ENCODE measurements at places on chromosomes 13 and 19.

DNA sequence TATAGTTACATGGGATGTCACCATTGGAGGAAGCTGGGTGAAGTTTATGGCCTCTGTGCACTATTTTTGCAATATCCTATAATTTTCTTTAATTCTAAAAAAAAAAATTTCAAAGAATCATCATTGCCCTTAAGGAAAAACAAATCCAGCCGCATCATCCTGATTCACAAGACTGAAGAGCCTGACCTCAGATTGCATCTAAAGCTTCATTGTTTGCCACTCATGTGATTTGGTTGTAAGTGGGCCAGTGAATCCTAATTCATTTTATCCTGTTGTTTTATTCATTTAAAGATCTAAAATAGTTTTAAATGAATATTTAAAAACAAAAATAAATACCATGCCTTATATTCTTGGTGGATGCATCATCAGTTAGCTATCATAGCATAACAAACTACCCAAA is 504.5 kb downstream of the TBC1D4 start:
- no peak for DNase-seq

DNA sequence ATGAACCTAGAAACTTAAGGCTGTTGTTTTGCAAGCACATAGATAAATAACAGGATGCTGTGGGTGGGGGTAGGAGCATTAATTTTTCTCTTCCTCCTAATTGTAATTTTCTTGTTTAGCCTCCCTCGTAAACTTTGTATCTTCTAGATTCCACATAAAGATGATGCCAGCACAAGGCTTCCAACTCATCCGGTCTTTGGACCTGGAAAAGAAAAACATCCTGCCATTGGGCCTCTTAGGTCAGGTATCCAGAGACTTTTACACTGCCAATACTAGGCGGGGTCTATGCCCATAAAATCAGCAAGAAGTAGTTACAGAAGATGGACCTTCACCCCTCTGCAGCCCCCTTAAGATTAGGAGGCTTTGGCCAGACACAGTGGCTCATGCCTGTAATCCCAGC is 35.4 kb upstream of the KPNA3 start:
- no peak for DNase-seq

GRCh38 chr13:112839356-112840105 is 129.5 kb upstream of the MCF2L start:
- no peak for DNase-seq

DNA sequence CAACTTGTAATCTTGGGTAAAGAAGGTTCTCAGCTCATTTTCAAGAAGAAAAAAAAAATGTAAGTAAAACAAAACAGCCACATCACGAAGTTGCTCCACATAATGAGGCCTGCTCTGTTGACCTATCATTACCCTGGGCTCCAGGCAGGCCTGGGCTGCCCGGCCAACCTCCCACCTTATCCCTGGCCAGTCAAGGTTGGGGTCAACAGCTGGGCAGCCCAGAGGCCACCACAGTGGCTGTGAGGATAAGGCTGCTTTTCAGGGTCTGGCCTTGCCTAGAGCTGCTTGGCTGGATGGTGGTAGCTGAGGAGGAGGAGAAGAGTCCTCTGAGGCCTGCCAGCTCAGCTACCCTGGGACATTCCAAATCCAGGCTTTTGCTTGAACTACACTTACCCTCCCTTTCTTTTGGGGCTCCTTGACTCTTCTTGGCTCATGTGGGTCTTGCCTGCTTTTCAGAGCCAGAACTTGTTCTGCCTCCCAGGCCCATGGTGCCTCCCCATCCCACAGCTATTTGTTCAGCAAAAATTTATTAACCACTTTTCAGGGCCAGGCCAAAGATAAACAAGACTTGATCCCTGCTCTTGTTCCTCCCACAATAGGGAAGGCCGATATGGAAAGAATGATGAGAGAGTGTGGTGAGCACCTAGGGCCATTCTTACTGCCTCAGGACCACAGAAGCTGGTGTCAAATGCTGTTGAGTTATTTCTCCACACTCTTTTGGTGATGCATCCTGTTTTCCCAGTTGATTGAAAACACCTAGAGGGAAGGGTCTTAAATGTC is 101.6 kb downstream of the RGCC start:
- no peak for DNase-seq

- no peak for DNase-seq
These were observed 2.7 kb downstream of the CRX start for GRCh38 chr19:47824396-47824795.

DNA sequence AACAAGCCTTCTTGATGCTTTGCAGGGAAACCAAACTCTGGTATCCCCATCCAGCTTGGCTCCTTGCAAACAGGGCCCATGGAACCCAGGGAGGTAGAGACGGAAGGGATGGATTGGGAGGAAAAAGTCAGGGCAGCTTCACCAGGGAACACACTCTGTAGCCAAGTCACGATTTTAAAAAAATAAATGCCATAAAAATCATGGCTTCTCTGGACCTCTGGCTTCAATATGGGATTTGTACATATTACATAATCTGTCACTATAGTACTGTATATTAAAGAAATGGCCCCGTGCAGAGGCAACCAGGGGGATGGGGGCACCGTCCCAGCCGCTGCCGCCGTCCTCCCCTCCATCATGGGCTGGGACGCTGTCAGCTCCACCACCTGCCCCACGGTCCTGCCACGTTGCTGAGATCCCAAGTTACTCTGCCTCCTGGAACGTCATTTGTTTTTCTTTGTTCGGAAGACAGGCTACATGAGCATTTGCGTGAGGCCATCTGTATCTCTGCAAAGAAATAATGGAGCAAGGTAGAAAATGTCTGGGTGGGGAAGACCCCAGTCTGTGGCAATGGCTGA is 313.3 kb downstream of the ZNF536 start:
- no peak for DNase-seq

GRCh38 chr19:1680976-1681375 is 28.6 kb upstream of the TCF3 start:
- DNase-seq = no peak

Measured in activated T-cell treated with anti-CD3 and anti-CD28 coated beads, Interleukin-2, amount 50 U/mL, for 1 hour (primary cell).